Prostate gland (tissue), 2 donors: ENCODE measurements at places on chromosomes 7 and 10.

DNA sequence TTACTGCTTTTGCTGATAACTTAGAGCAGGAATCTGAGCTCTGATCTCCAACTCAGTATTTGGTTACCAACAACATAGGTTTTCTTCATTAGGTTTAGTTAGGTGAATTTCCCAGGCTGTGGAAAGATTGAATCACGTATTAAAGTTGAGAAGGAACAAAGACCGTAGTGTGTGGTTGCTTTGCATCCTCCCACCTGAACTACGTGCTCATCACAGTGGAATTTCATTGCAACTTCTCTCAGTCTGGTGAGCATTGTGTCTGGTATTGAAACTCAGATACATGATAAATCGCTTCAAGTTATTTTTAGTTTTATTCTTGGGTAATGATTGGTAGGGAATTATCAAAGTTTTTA, 139.4 kb upstream of the AKR1E2 start:
- no peak for DNase-seq

- no peak for DNase-seq
These were observed 10.8 kb upstream of the NKX2-3 start for GRCh38 chr10:99521765-99522469.

GRCh38 chr10:88082806-88083596, 219.6 kb downstream of the PTEN start:
- DNase-seq: no peak

GRCh38 chr7:7868572-7868899, 100.1 kb upstream of the GLCCI1 start:
- no peak for DNase-seq

GRCh38 chr10:103709341-103709920, 145.9 kb downstream of the SH3PXD2A start:
- no peak for DNase-seq

GRCh38 chr7:142516038-142516501, 233.2 kb upstream of the PRSS1 start:
- peak; percentile 48 for DNase-seq

DNA sequence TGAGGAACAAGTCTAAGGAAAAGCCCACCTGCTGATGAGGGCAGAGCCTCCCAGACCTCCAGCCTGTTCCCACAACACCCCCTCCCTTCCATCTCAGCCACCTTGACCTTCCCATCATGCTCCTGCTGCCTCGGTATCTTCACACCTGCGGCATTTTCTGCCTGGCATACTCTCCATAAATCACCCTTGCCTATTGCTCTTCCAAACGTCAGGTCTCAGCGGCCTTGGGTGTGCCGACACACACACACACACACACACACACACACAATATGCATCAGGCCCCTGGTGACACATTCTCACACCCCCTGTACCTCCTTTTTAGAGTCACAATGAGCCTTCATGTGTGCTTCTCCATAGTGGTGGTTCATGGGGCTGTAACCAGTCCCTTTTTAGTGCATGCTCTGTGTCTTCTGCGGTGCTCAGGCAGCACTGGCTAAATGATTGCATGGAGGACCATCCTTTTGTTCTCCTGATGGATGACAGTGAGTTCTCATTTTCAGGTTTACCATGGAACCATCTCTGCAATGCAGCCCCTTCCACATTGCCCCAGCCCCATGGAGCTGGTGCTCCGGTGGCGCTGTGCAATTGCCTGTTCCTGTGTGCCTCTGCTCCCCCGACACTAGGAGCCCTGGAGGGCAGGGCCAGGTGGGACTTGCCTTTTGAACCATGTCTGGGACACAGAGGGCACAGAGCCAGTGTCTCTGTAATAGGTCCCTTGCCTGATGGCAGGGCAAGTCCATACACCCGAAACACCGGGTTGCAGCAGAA, 4.5 kb downstream of the ADIRF start:
- no peak for DNase-seq

DNA sequence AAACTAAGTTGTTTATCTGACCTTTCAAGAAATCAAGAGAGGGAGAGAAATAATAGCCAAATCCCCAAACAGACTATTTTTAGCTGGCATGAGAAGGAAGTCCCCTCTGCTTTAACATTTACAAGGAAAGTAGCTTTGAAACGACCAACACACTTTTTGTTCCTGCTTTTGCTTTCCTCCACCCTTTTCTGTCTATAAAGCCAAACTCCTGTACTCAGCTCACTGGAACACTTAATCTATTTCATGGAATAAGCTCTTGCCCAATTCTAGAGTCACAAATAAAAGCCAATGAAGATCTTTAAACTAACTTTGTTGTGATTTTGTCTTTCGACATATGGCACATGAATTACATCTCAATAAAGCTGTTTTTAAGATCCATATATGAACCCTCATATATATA, 86.8 kb upstream of the CCDC71L start:
- DNase-seq: no peak

- no peak for DNase-seq
These were observed 313.5 kb downstream of the WDR37 start for GRCh38 chr10:1369665-1370064.

DNA sequence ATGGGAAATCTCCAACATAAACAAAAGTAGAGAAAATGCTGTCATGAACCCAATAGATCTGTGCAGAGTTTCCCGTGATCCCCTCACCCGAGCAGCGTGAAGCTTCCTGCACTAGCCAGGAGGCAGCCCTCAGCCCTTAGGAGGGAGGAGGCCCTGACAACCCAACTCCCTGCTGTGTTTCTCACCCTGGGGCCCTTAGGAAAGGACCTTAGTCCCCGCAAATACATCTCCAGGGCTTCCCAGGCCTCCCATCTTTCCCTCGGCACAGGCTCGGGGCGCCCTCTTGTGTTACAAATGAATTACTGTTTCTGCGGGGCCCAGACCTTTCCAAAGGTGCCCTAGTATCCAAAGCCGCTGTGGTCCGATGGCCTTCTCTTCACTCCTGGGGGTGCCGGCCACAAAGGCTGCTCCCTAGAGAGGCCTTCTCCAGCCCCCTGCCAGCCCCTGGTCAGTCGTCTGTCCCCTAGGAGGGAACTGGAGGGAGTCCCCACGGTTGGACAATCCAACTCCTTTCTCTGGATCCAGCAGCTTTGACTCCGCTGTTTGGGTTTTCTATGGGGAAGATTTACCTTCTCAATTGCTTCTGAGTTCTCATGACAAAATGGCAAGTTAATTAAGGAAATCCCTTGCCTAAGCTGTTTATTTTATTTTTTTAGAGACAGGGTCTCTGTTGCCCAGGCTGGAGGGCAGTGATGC, 49.9 kb upstream of the SH2B2 start:
- peak; percentile 49 for DNase-seq

DNA sequence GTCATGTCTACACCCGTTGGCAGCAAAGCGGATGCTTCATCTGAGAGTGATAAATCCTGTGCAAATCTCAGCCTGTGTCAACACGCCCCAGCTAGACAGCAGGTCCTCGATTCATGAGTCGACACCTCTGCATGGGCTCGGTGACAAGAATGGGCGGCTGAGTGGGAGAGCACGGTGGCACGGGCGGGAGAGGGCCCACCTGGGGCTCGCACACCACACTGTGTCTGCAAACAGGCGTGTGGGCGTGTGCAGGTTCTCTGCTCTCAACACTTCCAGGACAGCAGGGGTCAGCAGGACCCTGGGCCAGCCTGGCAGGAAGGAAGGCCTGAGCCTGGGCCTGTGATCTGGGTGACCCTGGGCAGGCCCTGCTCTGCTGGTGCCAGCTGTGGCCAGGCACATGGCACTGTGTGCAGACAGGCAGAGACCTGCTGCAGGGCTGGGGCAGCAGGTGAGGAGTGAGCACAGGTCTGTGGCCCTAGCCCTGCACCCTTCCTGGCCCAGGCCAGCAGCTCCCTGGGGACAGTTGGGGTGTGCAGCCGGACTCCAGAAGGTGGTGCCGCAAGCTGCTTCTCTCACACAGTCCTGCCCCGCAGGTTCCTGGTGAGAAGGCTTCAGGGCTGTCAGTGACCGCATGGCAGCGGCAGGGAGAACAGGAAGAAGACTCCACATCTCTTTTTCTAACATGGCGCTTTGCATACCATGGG, 216.4 kb downstream of the ELFN1 start:
- peak; percentile 18 for DNase-seq

DNA sequence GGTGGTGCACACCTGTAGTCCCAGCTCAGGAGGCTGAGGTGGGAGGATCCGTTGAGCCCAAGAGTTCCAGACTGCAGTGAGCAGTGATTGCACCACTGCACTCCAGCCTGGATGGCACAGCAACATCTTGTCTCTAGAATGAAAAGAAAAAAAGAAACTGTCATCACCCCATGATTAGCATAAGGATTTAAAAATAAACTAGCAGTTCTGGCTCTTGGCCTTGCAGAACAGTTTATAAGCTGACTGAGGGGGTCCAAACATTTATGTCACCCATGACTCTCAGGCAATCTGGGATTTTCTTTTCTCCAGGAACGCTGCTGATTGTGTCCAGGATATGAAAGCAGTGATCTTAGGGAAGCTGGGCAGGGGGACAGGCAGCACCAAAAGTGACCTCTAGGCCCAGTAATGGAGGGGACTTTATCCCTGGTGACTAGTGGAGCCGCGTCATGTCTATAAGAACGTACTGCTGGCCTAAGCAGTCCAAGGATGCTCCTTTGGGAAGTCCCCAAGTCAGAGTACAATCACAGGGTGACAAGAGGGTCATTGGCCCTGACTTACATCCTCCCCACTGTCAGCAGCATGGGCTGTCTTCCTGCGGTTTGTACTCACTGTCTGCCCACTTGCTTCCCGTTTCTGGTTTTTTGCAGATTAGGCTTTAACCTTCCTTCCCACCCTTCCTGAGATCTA, 177.4 kb downstream of the ARHGAP12 start:
- DNase-seq: no peak

GRCh38 chr10:118543714-118544400, 51.6 kb downstream of the PRLHR start:
- peak; percentile 46 for DNase-seq

GRCh38 chr10:132444877-132445351, 47.9 kb downstream of the PWWP2B start:
- no peak for DNase-seq

- peak; percentile 46 for DNase-seq
These were observed 103.6 kb downstream of the PRPF18 start for GRCh38 chr10:13690281-13690825.
